ENCODE measurements at places on chromosomes 3 and 15.

DNA sequence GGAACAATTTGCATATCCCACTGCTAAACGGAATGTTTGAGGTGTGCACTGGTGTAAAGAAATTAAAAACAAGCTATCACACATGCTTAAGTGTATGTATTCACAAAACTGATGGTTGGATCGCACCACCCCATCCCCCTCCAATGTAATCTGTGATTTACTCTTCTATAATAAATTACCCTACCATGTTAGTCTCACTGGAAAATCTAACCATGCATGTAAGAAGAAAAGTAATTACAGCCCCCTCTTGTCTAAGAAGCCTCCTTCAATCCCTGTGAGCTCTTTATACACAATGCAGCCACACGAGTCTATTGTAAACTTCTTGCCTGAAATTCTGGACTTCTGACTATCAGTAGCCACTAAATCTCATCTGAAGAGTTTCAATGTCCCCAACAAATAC, 173.6 kb downstream of the ZBTB20 start:
- DNase-seq = no peak

DNA sequence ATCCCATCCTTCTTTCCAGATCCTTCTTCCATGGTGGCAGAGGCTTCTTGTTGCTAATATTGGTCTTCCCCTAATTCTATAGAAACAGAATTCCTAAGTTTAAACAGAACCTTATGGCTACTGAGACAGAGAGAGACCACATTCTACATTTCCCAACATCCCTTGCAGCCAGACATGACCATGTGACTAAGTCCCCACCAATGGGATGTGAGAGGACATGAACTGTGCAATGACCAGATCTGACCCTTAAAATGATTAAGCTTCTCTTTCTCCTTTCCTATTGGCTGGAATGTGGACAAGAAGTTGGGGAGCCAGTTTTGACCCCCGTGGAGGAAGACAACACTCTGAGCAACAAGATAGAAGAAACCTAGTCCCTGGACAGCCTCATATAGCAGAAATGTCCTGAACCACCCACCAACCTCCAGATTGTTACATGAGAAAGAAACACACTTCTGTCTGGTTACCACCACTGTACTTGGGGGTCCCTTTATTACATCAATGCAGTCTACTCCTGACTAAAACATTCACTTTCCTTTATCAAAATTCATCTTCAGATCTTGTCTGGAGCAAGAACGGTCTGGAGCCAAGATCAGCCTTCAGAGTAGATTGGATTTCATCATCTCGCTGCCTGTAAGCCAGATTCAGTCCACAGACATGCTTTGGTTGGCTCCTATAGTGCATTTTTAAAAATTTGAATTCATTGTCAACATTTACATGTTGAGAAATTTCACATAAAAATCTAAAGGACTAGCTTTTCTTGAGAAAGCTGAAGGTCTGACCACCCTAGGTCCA, 183.9 kb downstream of the SHQ1 start:
- DNase-seq = peak; percentile 17

DNA sequence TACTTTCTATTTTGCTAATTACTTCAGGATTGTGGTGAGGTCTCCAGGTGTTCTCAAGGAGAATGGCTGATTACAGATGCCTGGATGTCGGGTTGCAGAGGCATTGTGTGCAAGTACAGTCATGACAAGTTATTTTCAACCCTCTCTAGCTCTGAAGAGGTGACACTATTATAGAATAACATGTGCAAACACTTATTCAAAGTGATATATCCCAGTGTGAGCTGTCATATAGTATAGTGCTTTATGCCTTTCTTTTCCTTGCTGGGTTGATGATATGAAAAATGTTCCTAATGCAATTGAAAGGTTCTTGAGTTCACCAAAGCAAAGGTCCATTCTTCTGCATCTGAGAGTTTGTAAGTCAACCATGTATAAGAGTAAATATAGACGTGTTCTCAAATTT, 167.2 kb downstream of the SPATA16 start:
- no peak for DNase-seq

GRCh38 chr15:53389271-53390037, 370.0 kb downstream of the WDR72 start:
- no peak for DNase-seq

- DNase-seq = no peak
Measured at GRCh38 chr3:56110886-56111285, 357.4 kb downstream of the ERC2 start.

GRCh38 chr3:53181024-53181371, 20.0 kb downstream of the PRKCD start:
- no peak for DNase-seq

DNA sequence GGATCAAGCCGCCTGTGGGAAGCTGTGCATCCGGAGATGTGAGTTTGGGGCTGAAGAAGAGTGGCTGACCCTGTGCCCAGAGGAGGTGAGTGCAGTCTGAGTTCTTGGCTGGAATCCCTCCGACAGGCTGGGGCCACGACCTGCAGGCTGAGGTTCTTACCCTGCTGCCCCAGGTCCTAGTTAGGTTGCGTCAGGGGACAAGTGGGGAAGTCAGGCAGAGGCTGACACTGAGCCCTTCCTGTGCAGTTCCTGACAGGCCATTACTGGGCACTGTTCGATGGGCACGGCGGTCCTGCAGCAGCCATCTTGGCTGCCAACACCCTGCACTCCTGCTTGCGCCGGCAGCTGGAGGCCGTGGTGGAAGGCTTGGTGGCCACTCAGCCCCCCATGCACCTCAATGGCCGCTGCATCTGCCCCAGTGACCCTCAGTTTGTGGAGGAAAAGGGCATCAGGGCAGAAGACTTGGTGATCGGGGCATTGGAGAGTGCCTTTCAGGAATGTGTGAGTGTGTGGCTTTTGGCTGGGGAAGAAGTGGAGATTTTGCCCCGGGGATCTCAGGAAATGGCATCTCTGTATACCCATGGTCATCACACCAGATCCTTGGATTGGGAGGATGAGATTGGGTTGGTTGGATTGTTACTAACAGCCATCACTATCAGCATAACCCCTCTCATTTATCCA, 1.3 kb downstream of the PPM1M start:
- DNase-seq = no peak

DNA sequence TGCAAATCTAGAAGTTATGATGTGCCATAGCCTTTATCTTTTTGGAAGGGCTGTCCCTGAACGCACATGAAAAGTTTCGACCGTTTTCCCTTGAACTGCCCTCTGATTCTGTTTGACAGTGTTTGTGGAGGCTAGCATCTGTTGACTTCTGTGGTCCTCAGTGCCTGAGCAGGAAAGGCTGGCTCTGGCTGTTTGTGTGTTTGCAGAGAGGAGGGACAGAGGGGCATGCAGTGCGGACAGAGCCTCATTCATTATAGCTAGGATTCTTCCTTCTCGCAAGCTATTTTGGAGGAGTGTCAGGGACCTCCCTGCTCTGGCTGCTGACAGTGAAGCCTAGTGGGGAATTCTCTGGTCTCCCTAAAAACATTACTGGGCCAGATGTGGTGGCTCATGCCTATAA, 64.5 kb downstream of the CDAN1 start:
- DNase-seq = no peak

DNA sequence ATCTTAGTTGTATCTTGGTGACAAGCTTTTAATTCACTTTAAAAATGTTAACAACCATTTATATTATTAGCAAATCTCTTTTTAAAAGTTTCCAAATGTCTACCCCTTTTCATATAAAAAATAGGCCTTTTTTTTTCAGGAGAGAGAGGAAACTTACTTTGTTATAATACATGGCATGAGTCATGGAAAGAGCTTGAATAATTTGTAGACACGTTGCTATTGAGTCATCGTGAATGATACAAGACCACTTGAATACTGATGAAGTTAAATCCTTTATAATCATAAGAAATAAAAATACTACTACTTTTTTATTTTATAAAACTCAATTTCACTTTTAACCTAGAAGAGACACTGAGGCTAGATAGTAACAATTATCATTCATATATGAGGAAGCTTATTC, 70.3 kb upstream of the BBX start:
- DNase-seq = peak; percentile 78

GRCh38 chr3:8301977-8302735, 199.5 kb upstream of the LMCD1 start:
- DNase-seq = peak; percentile 64

GRCh38 chr15:73704869-73705645, 20.9 kb downstream of the CD276 start:
- peak; percentile 49 for DNase-seq

DNA sequence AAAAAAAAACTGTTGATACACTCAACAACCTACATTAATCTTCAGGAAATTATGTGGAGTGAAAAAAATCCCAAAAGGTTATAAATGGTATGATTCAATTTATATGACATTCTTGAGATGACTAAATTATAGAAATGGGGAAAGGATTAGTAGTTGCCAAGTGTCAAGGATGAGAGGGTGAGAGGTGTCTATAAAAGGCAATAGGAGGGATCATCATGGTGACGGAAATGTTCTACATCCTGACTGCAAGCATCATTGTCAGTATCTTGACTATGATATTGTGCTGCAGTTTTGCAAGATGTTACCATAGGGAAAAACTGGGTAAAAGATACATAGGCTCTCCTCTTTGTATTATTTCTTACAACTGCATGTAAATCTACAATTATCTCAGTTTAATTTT, 125.6 kb downstream of the FRMD5 start:
- no peak for DNase-seq

GRCh38 chr15:71385457-71385856, 270.2 kb downstream of the THSD4 start:
- no peak for DNase-seq

GRCh38 chr3:27570421-27571106, 86.4 kb upstream of the SLC4A7 start:
- DNase-seq = no peak

- DNase-seq = peak; percentile 93
Measured at GRCh38 chr15:39624806-39625205, 43.9 kb downstream of the THBS1 start.

GRCh38 chr3:129228891-129229585, 20.4 kb upstream of the COPG1 start:
- peak; percentile 86 for DNase-seq

- DNase-seq = no peak
Measured at GRCh38 chr3:181487236-181487978, 224.3 kb upstream of the SOX2 start.

- DNase-seq = no peak
Measured at GRCh38 chr3:144033863-144034262, 62.2 kb downstream of the DIPK2A start.

GRCh38 chr15:63712828-63713520, 115.8 kb downstream of the FBXL22 start:
- DNase-seq = no peak

DNA sequence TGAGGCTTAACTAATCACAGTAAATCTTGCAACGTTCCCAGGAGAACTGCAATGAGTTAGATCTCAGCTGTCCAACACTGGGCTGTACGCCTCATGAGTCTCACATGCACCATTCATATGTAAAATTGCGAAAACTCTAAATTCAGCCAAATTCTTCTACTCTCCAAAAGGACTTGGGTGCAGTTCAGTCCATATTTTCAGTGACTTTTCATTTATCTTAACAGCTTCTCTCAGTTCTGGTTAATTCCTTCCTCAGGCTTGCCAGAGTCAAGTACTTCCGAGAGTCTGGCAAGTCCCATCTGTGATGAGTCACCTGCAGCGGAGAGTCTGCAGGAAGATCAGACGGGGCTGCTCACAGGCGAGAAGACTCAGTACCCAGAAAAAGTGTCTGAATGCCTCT, 11.5 kb downstream of the CCDC80 start:
- DNase-seq = peak; percentile 97

GRCh38 chr3:62445275-62445674, 71.9 kb upstream of the FEZF2 start:
- peak; percentile 22 for DNase-seq

GRCh38 chr3:43181202-43181821, 75.4 kb upstream of the POMGNT2 start:
- no peak for DNase-seq

DNA sequence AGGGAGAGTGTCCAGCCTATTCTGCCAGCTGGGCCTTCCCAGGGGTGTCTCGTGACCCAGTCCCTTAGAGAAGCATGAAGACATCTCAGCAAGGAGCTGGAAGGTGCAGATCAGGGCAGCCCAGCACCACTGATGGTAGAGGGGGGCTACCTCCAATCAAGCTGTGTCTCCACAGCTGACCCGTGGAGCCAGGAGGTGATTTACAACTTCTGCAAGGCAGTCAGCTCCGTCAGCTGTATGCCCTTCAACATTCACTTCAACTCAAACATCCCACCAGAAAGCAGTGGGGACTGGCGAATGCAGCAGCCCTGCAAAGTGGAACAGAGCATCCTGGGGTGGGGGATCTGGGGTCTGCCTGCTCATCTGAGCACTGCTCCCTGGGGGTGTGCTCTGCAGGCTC, 32.6 kb upstream of the FRG2C start:
- DNase-seq = no peak

- peak; percentile 72 for DNase-seq
Measured at GRCh38 chr3:40490916-40491315, 14.0 kb downstream of the ZNF619 start.

- no peak for DNase-seq
Measured at GRCh38 chr3:148879256-148879655, 14.2 kb downstream of the CPA3 start.

GRCh38 chr15:48896869-48897814, 19.2 kb downstream of the EID1 start:
- peak; percentile 64 for DNase-seq

- DNase-seq = no peak
Measured at GRCh38 chr3:78992400-78992799, 775.4 kb downstream of the ROBO1 start.

DNA sequence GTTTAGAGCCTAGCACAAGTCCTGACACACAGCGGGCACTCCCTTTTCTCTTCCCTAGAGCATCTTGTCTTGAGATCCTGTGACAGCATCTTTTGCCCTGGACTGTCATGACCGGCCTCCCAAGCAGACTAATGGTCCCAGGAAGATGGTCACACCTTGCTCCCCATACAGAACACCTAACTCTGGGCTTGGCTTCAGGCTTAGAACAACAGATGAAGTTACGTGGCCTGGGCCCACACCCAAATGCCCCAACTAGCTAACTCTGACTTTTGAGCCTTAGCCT, 781 bp upstream of the IP6K1 start:
- DNase-seq = peak; percentile 22

GRCh38 chr3:122461806-122462205, 45.9 kb upstream of the WDR5B start:
- no peak for DNase-seq

DNA sequence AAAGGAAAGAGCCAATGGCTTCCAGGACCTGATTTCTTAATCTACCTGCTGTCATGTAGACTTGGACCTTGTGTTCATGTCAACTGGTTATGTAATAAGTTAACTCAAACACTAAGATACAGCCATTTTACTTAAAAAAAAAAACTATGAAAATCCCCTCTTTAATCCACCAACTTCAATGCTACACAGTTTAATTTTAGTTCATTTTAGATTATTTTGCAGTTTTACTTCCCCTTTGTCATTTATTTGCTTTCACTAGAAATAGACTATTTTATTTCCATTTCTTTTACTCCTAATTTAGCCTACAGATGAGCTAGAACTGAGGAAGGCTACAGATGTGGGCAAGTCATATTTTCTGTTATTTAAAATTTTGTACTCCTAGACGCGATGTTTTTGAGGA, 10.7 kb upstream of the DNAJC13 start:
- no peak for DNase-seq

GRCh38 chr15:76335307-76336253, 993 bp upstream of the ISL2 start:
- DNase-seq = no peak

GRCh38 chr3:136194409-136195257, 1.5 kb downstream of the MSL2 start:
- no peak for DNase-seq

- DNase-seq = no peak
Measured at GRCh38 chr3:186133980-186134379, 25.1 kb upstream of the ETV5 start.

- no peak for DNase-seq
Measured at GRCh38 chr3:70383360-70383831, 71.0 kb upstream of the MDFIC2 start.

- DNase-seq = no peak
Measured at GRCh38 chr15:74243431-74243830, 7.3 kb downstream of the CCDC33 start.
